ENCODE measurements at places on chromosomes 11 and 22. TPM values are rescaled to one million over a fixed set of nuclear protein-coding genes. Genes with fewer than 3 reads are reported as not detected.

The OR8G1 gene
- total RNA-seq, result not detected

GRCh38 chr11:6437993-6438392, 2.8 kb downstream of the HPX start:
- no peak overlapping the region for H3K27ac ChIP-seq
- no peaks in the 10 kb centered on the region for H3K36me3 ChIP-seq
- H3K4me1 ChIP-seq, result no peaks in the 10 kb centered on the region
- H3K4me3 ChIP-seq, result no peak overlapping the region

GRCh38 chr11:48182860-48183526, 33.6 kb upstream of the OR4B1 start:
- H3K27ac ChIP-seq, result no peak overlapping the region
- DNase-seq, result no peak
- H3K27me3 ChIP-seq, result no peaks in the 10 kb centered on the region
- no peak overlapping the region for H3K4me3 ChIP-seq
- no peaks in the 10 kb centered on the region for H3K4me1 ChIP-seq
- no peaks in the 10 kb centered on the region for H3K36me3 ChIP-seq

DNA sequence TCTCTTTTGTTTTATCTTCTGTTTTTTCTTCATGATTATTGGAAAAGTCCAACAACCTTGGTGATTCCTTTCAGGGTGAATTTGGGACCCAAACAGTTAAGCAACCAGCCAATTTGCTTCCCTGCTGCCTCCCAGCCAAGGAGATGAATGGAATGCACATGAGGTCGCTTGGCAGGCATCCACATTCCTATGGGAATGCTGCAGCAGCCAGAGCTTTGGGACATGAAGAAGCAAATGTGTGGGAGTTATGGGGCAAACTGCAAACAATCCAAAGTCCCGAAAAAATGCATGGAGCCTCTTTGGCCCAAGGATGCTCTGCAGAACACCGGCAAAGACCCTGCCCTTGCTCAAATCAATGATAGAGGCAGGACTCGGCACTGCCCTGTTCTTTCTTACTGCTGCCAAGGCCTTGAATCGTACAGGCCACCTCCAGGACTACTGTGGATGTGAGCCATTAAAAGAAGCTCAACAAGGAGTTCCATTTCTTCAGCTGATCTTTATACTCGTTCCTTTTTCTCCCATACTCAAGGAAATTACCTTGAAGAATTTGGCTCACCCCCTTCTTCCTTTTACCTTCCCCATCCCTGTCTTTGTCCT, 117.3 kb upstream of the TEAD1 start:
- H3K27me3 ChIP-seq, result no peaks in the 10 kb centered on the region
- no peak overlapping the region for H3K4me3 ChIP-seq
- peak overlapping the region; percentile 64 for H3K27ac ChIP-seq
- peaks cover 4% of the 10 kb centered on the region for H3K4me1 ChIP-seq
